NCI-H1048 (cell line): ENCODE measurements at places on chromosomes 2 and 18.

GRCh38 chr2:216362730-216363129 lies 9.6 kb downstream of the MARCHF4 start:
- no peak for DNase-seq

GRCh38 chr2:41966431-41966893 lies 81.4 kb upstream of the PKDCC start:
- DNase-seq: no peak

DNA sequence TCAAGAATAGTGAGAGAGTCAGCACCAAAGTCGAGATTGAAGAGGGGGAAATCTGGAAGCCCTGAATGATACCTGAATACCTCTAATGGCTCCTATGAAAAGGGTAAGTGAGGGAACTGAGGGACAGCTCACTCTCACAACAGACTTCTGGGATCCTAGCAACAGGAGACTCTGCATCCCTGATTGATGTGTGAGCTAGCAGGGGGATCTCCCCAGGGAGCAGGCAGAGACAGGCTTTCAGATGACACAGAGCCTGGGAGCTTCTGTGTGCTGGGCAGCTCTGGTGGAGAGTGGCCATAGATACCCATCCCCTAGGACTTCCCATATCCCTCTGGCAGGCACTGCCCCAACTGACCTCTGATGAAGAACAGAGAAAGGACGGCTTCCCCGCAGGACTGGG lies 206.2 kb downstream of the EXOC6B start:
- DNase-seq: no peak

GRCh38 chr2:171383134-171383533 lies 50.7 kb downstream of the METTL8 start:
- DNase-seq: no peak

- DNase-seq: no peak
Measured at GRCh38 chr2:27184115-27184514, 27.7 kb upstream of the ATRAID start.

GRCh38 chr18:34709104-34709503 lies 994 bp upstream of the DTNA start:
- no peak for DNase-seq

GRCh38 chr2:207285473-207285815 lies 119.7 kb upstream of the KLF7 start:
- DNase-seq: no peak
